ENCODE measurements at places on chromosomes 11 and 22.

DNA sequence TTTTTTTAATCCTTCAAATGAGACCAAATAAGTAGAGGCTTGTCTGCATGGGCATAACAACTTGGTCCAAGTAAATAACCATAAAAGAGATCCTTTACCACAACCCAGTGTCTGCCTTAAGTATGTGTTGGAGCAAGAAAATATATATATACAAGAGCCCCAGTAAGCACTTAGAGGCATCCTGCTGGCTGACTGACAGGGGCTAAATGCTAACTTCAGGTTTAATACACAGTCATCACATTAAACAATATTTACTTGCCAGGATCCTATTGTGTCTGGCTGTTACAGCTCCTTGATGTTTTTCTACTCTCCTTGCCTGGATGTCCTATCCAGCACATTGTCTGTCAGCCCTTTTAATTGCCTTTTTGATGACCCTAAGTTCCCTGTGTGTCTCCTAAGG lies 37.5 kb upstream of the MMP20 start:
- no peak for DNase-seq

GRCh38 chr11:3989921-3990290 lies 104.7 kb upstream of the RRM1 start:
- DNase-seq = no peak

- no peak for DNase-seq
These were observed 1.3 kb downstream of the ALG9 start for GRCh38 chr11:111870113-111870512.

- DNase-seq = no peak
These were observed 1508.9 kb downstream of the BRD1 start for GRCh38 chr22:48318575-48319320.

DNA sequence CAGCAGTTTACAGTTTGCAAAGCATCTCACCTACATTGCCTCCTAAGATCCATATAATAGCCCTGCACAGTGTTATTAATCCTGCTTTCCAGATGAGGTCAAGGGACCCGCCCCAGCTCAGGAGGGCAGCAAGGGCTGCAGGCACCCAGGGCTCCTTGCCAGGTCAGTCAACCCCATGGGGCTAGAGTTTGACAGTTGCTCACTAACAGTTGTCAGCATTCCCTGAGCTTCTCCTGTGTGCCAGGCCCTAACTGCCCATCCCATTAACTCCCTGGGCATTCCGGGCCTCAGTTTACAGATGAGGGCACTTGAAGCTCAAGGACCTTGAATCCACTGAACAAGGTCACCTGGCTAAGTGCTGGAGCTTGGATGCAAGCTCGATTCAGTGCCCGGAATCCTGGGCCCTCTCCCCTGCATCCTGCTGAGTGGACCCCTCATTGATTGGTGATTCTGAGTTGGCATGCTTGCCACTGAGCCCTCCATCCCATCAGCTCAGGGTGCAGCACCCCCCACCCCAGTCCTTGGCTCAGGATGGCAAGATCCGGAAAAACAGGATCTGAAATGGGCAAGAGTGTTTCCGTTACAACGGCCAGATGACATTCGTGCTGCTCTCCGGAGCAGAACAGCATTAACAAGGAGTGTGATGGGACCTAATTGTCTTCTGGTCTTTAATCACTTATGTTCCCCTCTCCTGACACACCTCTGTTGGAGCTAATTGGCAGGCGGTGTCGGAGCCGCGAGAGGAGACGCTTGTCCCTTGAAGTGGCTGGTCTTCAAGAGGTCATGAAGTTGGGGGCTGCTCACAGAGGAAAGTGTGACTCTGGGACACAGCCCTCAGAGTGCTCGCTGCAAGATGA lies 87.4 kb upstream of the SHISAL1 start:
- DNase-seq = peak; percentile 6

- no peak for DNase-seq
These were observed 1.2 kb downstream of the OR51Q1 start for GRCh38 chr11:5423131-5423530.

- no peak for DNase-seq
These were observed 50.4 kb downstream of the GDPD4 start for GRCh38 chr11:77250881-77251640.

DNA sequence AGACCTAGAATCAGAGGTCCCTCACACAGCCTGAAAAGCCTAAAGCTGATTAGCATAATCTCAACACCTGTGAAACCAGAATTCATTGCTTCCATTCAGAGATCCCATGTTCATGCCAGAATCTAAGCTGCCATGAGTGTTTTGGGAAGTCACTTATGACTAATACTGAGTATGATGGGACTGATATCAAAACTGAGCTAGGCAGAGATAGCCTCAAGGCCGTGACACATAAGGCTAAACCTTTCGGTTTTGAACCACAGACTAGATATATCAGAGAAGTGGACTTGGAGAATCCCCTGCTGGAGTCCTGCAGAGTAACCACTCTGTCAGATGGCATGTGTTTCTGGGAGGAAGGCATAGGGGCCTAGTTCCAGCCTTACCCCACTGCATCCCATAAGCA lies 23.1 kb upstream of the GLYATL2 start:
- DNase-seq = no peak

GRCh38 chr11:68282141-68282860 lies 10.5 kb upstream of the C11orf24 start:
- peak; percentile 72 for DNase-seq

- DNase-seq = peak; percentile 8
These were observed 8.9 kb downstream of the SIDT2 start for GRCh38 chr11:117187428-117187798.

DNA sequence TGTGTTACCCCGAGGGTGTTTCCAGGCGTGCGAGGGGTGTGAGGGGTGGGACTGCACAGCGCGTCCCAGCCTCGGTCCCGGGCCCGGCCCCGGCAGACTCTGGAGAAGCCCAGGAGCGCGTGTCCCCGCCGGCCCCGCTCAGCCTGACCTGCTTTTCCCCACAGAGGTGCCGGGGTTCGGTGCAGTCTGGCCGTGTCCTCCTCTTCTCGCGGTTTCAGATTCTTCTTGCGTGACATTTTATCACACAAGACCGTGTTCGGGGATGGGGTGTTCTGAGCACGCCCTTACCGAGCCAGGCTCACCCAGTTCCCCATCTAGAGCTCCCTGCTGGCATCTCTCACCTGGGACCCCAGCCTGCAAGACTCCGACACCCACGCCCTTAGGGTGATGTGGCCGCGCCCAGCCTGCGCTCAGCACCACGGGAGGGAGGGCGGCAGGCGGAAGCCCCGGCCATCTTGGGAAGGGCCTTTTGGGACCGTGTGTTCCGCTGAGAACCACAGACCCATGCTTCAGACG lies 775.6 kb downstream of the BRD1 start:
- DNase-seq = no peak

DNA sequence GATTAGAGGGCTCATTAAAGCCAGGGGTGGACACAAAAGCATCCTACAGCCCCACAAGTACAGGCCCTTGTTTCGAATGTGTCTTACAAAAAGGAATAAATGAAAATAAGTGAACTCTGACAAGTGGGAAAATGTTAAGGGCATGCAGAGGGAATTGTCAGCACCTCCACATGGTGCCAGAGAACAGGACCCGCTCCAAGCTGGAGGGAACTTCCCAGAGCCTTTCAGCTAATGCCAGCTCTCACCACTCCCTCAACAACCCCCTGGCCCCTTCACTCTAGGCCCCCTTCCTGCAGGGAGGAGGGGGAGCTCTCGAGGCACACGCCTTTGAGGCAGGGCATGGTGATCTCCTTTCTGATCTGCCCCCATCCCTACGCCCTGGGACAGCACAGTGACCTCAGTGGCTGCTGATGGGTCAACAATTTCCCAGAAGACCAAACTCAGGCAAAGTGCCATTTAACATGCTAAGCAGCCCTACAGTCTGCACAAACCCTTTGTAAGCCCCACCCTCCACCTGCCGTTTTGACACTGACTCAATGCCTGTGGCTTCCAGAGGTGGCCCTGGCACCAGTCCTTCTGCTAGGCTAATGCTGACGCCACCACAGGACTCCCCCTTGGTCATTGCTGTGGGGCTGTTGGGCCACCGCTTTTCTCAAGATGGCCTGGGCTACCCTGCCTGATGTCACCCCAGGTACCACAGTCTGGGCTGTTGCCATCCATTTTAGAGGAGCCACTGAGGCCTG lies 12.5 kb upstream of the CHST1 start:
- no peak for DNase-seq

GRCh38 chr22:31680861-31681341 lies 18.9 kb upstream of the PISD start:
- DNase-seq = no peak

GRCh38 chr11:2272228-2272945 lies 2.0 kb upstream of the ASCL2 start:
- no peak for DNase-seq

- DNase-seq = no peak
These were observed 232.7 kb upstream of the B3GAT1 start for GRCh38 chr11:134644476-134645456.

- DNase-seq = peak; percentile 35
These were observed 6.2 kb downstream of the MRGPRD start for GRCh38 chr11:68974421-68975194.

GRCh38 chr11:101278286-101278685 lies 148.7 kb upstream of the PGR start:
- no peak for DNase-seq

GRCh38 chr11:132337819-132338416 lies 967.5 kb downstream of the NTM start:
- DNase-seq = no peak

DNA sequence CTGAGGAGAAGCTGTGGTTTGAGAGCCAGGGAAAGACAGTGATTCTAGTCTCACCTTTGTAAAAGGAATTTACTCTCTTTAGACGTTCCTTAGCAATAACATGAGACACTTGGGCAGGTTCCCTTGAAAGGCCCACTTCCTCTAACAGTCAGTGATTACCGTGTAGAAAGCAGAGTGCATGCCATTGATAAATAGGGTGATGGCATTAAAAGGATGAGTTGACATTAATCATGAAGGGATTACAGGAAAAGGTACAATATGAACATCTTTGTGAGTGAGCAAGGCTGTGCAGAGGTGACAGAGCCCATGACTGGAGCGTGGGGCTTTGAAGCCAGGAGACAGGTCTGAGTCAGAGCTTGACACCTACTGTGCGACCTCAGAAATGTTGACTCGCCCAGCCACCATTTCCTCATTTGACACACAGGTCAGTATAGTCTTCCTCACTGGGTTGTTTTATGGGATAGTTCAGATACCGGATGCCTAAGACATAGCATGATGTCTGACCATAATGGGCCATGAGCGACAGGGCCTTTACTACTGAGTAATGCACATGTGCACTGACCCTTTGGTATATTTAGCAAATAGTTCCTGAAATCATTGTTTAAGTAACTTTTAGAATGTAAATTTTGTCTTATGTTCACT lies 341.7 kb upstream of the MTNR1B start:
- peak; percentile 16 for DNase-seq

DNA sequence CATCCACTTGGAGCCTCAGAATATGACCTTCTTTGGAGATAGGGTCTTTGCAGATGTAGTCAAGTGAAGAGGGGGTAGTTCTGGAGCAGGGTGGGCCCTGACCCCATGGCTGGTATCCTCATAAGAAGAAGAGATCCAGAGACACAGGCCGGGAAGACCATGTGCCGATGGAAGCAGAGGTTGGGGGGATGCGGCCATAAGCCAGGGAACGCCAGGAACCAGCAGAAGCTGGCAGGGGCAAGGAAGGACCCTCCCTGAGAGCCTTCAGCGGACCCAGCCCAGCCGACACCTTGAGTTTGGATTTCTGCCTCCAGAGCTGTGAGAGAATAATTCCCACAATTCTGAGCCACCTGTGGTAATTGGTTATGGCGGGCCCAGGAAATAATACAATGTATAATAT lies 26.1 kb upstream of the SMIM38 start:
- DNase-seq = no peak

- DNase-seq = no peak
These were observed 12.3 kb downstream of the TCF20 start for GRCh38 chr22:42258126-42258525.

All from activated CD4-positive, alpha-beta memory T cell treated with anti-CD3 and anti-CD28 coated beads for 36 hours (primary cell).